ENCODE measurements at places on chromosomes 12 and 14.

- no peak for DNase-seq
Observed at GRCh38 chr12:17015501-17015900, 409.5 kb upstream of the LMO3 start.

DNA sequence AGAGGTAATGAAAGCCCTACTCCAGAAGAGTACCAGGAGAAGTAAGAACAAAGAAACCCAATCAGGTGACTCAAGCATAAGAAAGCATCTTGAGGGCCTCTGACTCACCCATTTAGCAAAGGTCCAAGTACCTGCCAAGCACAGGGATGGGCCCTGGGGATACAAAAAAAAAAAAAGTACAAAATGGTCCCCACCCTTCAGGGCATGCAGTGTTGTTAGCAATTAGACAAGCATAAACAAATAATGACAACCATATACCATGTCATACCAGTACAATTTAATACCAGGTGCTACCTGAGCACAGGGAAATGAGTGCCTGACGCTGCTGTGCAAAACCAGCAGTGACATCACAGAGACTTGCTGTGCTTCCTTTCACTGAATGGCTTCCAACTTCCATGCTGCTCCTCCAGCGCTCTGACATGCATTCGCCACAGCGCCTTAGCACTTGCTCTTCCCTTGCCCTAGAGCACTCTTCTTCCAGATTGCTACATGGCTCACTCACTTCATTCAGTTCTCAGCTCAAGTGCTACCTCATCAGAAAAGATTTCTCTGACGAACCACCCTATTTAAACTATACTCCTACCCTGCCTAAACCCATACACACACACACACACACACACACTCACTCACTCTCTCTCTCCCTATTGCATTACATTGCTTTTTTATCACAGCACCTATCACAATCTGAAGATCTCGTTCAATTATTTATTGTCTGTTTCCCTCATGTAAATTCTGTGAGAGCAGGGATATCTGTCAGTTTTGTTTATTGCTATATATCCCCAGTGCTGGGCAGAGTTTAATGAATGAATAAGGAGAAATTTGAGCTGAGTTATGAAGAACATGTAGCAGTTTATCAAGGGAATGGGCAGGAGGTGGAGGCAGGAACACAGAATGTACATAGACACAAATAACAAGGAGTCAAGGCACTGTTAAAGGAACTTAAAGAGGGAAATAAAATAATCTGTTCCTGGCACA, 12.9 kb upstream of the EPS8 start:
- DNase-seq = no peak

DNA sequence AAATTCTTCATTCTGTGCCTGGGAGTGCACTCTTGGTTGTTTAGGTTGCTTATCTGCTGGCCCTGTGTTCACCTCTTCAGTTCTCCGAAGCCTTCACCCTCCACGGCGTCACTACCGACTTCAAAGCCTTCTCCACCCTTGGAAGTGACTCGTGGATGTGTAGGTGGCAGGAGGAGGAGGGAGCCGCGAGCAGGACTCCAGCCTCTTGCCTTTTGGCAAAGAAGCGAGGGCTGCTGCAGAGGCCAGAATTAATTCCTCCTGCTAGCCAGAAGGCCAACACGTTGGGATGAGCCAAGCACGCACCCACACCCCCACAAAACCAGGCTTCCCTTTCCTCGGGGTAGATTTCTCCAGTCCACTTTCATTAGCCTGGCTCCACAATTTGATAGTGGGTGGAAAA, 86.5 kb downstream of the TBX5 start:
- no peak for DNase-seq

DNA sequence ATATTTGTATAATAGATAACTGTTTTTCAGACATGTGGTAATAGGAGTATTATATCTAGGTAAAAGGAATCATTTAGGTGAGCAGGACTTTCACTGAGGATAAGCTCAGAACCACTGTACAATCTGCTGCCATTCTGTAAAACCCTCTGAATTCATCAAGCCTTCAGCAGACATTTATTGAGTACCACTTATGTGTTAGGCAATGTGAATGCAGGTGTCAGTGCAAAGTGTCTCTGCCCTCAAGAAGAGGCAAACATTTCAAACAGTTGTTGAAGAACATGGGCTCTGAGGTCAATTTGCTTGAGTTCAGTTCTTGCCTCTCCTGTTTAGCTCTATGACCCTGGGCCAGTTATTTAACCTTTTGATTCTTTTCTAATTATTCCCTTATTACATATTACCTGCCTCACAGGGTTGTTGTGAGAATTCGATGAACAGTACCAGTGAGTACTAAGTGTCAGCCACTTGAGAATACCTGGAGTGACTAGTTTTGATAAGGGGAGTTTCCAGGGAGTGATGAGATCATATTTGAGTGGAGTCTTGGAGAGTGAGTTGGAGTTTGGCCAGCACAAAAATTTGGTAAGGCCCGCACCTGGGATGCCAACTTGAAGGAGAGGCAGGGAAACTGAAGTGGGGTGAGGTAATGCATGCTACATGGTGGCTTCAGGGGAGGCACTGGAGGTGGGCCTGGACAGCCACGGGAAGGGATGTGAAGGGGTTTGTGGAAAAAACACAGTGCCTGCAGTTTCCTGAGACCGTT, 33.7 kb downstream of the RASSF8 start:
- DNase-seq = no peak

GRCh38 chr14:74584951-74585350, 27.1 kb downstream of the LTBP2 start:
- no peak for DNase-seq

DNA sequence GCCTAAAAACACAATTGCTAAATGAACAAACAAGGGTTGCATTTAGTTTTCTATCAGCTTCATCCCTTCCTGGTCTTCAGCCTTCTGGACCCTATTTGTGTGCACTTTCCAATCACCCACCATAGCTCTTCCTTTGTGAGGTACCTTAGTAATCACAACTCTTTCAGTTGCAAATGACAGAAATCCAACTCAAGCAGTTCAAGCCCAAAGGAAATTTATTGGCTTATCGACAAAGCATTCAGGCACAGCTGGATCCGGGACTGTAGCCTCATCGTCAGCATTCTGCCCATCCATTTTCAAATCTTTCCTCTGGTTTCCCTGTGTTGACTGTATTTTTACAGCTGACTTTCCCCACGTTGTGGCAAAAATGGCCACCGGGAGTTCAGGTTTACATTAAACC, 148.6 kb upstream of the VASH1 start:
- DNase-seq = no peak

DNA sequence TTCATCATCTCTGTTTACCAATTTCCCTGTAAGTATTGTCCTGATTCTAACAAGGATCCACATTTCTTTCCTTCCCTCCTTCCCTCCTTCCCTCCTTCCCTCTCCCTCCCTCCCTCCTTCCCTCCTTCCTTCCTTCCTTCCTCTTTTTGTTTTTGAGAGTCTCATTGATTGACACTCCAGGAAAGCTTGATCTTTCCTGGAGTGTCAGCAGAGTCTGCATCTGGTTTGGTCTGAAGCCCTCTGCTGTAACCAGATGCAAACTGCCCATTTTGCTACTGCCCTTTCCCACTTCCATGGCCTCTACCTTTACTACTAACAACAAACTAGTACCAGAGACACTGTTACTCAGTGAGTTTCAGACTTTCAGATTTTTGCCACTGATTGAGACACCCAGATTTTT, 14.4 kb upstream of the OR6C65 start:
- DNase-seq = no peak

- no peak for DNase-seq
Observed at GRCh38 chr12:51493281-51493680, 68.7 kb downstream of the SLC4A8 start.

- peak; percentile 83 for DNase-seq
Observed at GRCh38 chr14:23009939-23010726, at the start of gene C14orf93. Gene C14orf93, minus strand, starts transcription at chr14:23010143. Its CDS starts 11,120 bp downstream, at chr14:22999023.

- no peak for DNase-seq
Observed at GRCh38 chr12:12048714-12049113, 22.0 kb upstream of the BCL2L14 start.

DNA sequence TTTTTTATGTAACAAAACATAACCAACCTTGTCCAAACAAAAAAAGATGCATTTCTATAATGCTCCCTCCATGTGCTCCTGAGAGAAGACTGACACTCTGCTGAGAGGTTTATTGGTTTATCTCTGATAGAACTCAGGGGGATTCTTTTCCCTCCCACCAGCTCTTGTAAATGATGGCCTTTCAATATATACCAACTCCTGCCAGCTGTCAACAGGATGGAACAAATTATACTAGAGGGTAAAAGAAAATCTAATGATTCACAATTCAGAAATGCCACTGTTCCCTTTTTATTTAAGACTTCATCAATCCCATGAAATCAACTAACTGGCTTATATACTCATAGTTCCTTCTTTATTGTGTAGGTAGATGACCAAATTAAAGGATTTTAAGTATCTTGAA, 25.4 kb downstream of the PSMC1 start:
- DNase-seq = no peak

GRCh38 chr14:54908190-54908589, 5.6 kb upstream of the GCH1 start:
- no peak for DNase-seq

DNA sequence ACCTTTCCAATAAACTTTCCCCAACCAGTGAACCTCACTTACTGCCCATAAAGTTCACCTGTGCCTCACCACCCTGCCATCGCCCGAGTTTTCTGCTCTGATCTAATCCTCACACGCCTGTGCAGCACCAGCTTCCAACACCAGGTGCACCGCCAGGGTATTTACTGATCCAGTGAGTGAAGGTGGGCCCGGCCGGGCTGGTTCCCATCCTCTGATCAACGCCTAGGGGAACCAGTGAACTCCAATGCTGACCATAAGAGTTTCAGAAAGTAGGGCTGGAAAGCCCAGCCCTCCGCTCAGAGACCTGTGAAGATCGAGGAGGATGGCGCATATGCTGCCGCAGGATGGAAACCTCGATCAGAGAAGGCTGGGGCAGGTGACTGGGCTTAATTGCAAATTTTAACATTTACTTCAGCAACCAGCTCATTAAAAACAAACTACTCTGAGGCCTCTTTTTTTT, 685 bp upstream of the MYL6B start:
- peak; percentile 41 for DNase-seq

DNA sequence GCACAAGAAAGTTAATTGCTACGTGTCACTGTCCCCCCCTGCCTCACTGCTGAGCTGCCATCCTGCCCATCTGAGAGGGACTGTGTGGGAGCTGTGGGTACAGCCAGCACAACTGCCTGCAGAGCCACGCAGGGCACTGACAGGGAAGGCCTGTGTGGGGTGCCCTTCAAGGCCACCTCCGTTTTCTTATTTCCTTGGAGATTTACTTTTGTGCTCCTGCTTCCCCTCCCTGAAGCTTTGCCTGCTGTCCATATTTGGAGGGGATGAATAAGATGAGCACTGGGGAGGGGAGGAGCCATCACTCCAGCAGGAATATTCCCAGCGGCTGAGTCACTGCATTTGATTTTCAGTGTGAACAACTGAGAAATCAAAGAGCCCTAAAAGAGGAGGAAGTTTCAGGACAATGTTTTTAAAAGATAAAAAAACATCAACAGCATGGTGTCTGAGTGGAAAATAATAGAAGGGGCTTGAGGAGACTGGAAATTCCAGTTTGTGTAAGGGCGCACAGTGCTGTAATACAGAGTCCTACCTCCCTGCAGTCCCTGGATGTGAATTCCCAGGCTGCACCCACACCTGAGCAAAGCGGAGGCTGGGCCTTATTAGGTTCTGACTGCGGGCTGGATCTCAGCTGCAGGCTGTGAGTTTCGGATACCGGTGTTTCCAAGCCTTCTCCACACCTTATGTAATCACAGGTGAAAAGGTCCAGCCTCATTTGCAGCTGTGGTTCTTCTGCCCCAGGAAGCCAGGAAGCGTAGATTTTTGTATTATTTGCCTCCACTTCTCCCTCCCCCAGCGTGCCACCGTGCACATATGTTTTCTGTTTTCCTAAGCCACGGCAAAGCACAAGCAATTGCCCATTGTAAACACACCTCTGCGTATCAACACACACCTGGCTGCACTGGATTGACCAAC, 192.6 kb upstream of the BCL2L14 start:
- no peak for DNase-seq

Data from mucosa of gallbladder (tissue), 1 donor.